Urothelium cell line (cell line): ENCODE measurements at places on chromosomes 3 and 15.

GRCh38 chr3:28649266-28649665, 300.6 kb upstream of the AZI2 start:
- no peak for DNase-seq

- no peak for DNase-seq
Observed at GRCh38 chr3:71863563-71864190, 78.7 kb upstream of the PROK2 start.

GRCh38 chr3:112689385-112689784, 48.4 kb upstream of the CCDC80 start:
- DNase-seq = no peak

DNA sequence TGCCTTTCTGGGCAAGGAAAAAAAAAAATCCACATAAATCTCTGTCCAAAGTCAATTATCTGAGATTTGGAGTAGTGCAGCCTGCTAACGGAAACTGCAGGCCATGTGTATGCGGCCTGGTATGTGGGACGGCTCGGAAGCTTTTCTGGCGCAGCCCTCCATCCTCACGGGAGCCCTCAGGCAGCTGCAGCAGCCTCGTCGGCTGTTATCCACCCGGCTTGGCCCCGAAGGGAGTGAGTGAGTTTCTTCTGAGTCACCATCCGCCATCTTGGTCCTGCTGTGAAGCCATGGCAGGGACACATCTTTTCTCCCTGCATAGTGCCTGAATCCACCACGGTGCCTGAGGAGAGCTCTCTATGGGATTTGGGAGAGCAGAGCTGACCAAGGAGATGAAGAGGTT, 62.8 kb downstream of the POLR2M start:
- DNase-seq = no peak

DNA sequence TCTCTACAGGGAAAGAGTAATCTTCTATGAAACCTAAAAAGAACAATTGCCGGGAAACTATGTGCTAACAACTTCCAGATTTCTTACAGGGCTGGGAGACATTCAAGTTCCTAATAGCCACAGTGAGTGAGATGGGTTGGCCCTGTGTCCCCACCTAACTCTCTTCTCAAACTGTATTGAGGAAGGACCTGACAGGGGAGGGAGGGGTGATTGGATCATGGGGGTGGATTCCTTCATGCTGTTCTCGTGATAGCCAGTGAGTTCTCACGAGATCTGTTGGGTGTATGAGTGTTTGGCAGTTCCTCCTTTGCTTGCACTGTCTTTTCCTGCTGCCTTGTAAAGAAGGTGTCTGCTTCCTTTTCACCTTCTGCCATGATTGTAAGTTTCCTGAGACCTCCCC, 958.7 kb downstream of the AGBL1 start:
- DNase-seq = no peak

- DNase-seq = no peak
Observed at GRCh38 chr3:178103140-178103539, 433.1 kb upstream of the KCNMB2 start.

- no peak for DNase-seq
Observed at GRCh38 chr15:72472992-72473610, 1.0 kb upstream of the ARIH1 start.

DNA sequence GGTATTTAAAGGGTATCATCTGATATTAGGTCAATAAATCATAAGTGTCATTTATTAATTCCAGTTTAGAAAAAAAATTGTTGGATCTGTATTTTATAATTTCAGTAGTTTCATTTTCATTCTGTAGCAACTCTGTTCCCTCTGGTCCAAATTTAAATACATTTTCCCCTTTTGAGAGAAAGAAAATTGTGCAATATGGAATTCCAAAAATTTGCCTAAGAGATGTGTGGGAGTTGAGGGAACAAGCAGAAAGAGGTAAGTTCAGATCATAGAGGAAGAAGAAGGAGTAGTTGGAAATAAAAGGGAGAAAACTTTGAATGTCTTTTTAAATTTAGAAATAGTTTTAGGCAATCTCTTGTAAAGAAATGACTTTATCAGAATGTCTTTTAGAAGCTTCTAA, 48.9 kb upstream of the MME start:
- DNase-seq = no peak
